ENCODE measurements at places on chromosomes 2 and 18.

DNA sequence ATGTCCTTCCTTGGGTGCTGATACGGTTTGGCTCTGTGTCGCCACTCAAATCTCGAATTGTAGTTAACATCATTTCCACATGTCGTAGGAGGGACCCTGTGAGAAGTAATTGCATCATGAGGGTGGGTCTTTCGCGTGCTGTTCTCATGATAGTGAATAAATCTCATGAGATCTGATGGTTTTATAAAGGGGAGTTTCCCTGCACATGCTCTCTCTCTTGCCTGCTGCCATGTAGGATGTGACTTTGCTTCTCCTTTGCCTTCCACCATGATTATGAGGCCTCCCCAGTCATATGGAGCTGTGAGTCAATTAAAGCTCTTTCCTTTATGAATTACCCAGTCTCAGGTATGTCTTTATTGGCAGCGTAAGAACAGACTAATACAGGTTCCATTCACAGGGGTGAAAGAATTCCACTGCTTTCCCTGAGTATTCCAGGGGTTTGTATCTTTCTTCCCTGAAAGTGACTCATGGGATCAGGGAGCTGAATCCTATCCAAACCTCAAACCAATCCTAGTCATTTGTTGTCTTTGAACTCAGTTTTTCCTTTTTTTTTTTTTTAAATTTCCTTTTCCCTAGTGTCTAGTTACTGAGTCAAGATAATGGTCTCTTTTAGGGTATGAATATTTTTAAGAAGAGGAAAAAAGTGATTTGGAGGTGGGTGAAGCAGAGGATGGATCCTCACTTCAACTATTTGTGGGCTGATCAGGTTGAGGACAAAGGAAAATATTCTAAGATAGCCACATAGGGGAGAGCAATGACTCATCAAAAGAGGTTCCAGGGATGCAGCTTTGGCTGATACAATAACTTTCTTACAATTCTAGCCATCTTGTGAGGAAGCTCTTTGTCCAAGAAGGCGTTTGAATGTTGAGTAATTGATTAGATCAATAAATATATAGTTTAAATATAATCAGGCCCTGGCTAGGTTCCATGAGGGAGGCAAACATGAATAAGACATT lies 19.5 kb upstream of the KCNE4 start:
- DNase-seq = no peak

GRCh38 chr2:152622219-152622618 lies 95.0 kb downstream of the PRPF40A start:
- no peak for DNase-seq

- DNase-seq = no peak
These were observed 433 bp downstream of the NPC1 start for GRCh38 chr18:23585897-23586248.

DNA sequence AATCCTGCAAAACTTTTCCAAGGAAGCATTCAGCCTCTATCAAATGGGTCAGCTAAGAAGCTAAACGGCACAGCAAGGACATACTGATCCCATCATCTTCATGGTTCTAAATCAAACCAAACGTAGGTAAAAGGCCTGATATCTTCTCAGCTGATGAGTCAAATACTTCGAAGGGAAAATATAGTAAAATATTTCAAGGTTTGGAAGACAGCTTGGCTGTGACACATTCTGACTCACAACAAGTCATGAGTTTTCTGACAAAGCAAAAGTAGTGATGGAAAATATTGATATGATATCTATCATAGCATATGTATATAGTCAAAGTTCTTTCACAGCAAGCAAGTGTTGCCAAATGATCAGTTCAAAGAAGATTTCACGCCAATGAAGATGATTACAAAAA lies 31.5 kb downstream of the DOCK10 start:
- DNase-seq = no peak

GRCh38 chr2:241199897-241200821 lies 11.7 kb downstream of the ANO7 start:
- no peak for DNase-seq

- DNase-seq = no peak
These were observed 69.8 kb upstream of the FHL2 start for GRCh38 chr2:105468582-105469042.

All from activated effector memory CD4-positive, alpha-beta T cell treated with anti-CD3 and anti-CD28 coated beads, Interleukin-2, amount 50 U/mL, for 16 hours (primary cell).